ENCODE measurements at places on chromosomes 13 and 19.

GRCh38 chr13:102289606-102290005 lies 112.2 kb downstream of the FGF14 start:
- DNase-seq: no peak

GRCh38 chr19:46374536-46375475 lies 27.9 kb downstream of the PPP5C start:
- no peak for DNase-seq

- DNase-seq: no peak
Measured at GRCh38 chr13:24682353-24682752, 2.1 kb downstream of the ATP12A start.

DNA sequence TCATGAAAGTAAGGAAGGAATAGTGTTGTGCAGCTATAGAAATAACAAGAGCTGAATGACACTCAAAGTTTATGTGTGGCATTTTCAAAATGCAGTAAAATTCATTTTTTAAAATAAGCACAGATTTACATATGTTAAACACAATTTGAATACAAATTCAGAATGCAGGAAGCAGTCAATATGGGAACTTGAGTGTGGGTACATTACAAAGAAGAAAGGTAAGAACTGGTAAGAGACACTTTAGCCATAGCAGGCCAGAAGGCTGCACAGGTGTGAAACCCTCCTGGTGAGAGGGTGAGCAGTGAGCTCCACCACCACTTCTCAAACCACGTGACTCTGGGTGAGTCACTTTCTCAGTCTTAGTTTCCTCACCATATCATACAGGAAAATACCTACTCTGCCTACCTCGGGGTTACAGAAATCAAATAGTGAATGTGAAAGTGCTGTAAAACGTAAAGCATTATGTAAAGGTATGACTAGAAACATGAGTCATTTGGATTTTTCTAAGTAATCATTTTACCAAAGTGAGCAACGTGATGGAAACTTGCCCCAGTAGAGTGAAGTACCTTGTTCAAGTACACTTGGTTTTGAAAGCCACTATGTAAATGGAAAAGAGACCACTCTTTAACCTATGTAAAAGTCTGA lies 40.5 kb downstream of the USP12 start:
- peak; percentile 73 for DNase-seq

DNA sequence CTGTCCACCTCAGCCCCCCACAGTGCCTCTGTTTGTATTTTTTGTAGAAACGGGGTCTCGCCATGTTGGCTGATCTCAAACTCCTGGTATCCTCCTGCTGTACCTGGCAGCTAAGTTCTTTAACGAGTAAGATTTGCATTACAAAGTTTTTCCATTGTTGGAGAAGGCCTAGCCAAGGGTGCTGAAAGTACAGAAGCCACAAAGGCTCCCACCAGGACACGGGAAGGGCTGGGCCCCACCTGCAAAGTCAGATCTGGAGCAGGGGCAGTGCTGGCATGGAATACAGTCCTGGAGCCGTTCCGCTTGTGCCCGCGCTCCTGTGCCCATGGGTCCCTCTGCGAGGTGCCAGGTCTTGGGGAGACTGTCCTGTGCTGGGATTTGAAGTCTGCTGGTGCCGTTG lies 12.1 kb downstream of the FZR1 start:
- no peak for DNase-seq

GRCh38 chr13:46715363-46715762 lies 81.6 kb downstream of the ESD start:
- DNase-seq: no peak

DNA sequence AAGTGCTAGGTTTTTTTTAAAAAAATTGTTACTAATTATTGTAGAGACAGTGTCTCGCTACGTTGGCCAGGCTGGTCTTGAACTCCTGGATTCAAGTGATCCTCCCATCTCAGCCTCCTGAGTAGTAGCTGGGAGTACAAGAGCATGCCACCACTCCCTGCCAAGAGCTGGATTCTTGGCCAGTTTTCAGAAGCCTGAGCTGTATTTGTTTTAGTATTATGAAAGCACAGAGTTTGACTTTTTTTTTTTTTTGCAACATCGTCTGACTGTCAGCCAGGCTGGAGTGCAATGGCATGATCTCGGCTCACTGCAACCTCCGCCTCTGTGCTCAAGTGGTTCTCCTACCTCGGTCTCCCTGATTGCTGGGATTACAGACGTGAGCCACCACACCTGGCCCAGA lies 7.0 kb downstream of the ARMC6 start:
- DNase-seq: no peak

- no peak for DNase-seq
Measured at GRCh38 chr19:13300421-13301030, 150.3 kb downstream of the IER2 start.

DNA sequence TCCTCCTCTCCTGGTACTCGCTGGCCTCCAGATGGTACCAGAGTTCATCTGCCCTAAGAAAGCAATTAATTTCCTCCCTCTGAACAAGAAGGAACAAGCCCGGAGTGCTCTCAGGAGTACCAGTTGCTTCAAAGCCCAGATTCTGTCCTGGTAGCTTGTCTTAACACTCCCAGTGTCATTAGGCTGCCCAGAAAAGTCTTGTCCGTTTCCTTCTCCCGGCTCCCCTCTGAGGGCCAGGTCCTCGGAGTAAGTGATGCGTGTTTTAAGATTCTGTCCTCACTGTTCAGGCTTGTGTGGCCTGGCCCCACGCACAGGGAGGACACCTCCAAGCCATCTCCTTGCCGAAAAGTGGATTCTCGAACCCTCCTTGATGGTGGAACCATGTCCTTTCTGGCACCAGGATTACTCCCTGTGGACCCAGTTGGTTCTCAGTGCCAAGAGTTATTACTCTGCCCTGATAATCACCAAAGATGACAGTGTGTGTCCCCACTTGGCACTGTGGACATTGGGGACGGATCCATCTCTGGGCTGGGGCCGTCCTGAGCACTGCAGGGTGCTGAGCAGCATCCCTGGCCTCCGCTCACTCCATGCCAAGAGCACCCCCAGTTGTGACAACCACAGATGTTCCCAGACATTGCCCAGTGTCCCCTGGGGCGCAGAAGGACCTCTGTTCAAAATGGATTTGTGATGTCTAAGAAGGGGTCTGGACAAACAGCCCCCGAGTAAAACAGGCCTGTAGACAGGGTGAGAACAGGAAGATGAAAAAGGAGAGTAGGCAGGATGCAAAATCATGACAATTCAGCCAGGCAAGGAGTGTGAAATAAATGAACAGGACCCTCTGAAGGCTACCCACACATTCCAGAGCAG lies 52.4 kb downstream of the RFX2 start:
- no peak for DNase-seq

DNA sequence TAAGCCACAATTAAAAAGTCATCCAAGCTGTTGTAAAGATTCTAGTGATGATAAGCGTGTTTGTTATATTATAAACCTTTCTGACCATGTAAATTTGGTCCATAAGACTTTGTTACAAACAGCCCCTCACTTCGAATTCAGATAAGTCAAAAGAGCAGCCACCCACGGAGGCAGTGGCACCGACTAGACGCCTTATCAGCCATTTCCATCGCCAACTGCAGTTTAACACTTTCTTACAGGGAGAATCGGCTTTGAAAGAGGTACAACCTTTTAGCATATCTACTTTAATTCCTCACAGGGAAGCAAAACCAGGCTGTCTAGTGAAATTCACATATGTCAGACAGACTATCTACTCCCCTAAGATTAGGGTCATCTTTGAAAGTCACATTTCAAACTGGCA lies 47.5 kb downstream of the SOX21 start:
- no peak for DNase-seq

DNA sequence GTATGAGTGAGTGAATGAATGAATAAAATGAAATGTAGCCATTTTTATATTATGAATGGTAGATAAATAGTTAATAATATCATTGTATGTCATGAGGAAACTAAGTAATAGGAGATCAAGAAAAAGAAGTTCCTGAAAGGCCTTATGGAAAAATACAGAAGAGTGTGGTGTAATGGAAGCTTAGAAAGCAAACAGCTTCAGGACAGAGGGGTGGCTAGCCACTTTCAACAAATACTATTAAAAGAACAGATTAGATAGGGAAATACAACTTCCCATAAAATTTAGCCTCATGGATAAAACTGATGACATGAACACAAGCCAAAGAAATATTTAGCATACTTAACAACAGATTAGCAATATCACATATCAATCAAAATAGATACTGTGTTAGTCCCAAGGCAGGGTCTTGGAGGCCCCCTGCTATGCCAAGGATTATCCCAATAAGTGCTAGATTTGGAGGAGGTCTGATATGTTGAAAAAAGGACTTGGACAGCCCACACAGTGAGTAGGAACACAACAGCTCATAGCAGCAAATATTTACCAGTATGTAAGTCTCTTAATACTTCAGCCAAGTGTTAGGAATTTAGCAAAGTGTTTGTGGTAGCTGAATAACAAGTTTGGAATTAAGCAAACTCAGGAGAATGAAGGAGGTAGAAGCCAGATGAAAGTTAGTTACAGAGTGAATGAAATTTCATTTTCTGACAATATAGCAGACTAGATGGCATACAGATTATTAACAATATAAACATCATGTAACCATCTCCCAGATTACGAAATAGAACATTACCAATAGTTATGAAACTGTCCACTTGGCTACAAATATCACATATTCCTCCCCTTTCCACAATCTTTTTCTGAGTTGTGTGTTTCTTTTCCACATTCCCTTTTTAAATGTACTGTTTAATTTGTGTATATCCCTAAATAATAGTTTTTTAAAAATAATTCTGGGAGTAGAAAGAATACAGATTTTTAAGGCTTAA lies 1632.0 kb downstream of the PCDH9 start:
- DNase-seq: no peak

DNA sequence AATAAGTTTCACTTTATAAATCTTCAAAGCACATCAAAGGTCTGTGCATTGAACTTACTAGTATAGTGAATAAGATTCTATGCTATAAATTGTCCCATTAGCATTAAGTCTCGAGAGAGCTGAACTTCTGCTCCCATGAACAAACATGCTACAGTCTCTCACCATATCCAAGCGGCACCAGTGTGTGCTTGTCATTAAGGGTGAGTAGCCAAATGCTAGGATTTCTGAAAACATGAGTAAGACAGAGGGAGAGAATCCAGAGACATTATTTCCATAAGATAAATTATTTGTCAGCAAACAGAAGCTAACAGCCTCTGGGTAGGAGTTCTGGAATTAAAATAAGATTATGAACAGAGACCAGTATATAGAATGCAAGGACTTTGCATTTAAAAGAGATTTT lies 2882.5 kb downstream of the PCDH9 start:
- DNase-seq: no peak

DNA sequence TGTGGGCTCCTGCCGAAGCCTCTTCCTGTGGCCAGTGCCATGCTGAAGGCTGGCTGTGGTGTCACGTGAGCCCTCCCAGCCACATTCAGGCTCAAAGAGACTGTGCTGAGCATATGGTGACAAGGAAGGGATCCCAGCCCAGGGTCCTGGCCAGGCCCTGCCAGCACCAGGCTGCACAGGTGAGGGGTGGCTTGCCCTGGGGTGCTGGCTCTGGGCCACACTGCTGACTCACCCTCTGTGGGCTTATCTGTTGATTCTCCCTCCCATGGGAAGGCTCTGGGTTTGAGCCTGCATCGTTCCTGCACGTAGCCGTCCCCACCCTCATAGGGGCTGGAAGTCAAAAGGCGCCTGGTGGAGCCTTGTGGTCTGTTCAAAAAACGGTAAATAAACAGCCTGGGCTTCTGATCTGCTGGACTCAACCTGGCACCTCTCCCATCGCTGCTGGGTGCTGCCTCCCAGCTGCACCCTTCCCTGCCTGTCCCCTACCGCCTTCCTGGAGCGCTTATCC lies 31.1 kb downstream of the DNM2 start:
- no peak for DNase-seq

- peak; percentile 12 for DNase-seq
Measured at GRCh38 chr13:70960841-70961443, 852.7 kb upstream of the KLHL1 start.

DNA sequence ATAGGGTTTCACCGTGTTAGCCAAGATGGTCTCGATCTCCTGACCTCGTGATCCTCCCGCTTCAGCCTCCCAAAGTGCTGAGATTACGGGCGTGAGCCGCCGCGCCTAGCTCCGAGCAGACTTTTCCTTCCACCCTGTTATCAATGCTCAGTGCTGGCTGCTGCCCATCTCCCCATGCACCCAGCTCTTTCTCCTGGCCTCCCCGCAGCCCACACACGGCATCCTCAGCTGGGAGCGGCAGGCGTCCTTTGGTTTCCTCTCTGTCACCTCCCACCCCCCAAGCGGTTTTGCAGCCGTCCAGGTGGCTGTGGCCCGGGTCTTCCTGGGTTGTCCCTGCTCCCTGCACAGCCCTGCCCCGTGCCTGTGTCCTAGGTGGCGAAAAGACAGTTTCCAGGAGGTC lies 12.1 kb downstream of the PRR22 start:
- no peak for DNase-seq

GRCh38 chr19:45294291-45295029 lies 28.2 kb downstream of the CKM start:
- no peak for DNase-seq
